Vagina (tissue), 2 donors: ENCODE measurements at places on chromosomes 16 and 17. TPM values are rescaled to one million over a fixed set of nuclear protein-coding genes. Genes with fewer than 3 reads are reported as not detected.

DNA sequence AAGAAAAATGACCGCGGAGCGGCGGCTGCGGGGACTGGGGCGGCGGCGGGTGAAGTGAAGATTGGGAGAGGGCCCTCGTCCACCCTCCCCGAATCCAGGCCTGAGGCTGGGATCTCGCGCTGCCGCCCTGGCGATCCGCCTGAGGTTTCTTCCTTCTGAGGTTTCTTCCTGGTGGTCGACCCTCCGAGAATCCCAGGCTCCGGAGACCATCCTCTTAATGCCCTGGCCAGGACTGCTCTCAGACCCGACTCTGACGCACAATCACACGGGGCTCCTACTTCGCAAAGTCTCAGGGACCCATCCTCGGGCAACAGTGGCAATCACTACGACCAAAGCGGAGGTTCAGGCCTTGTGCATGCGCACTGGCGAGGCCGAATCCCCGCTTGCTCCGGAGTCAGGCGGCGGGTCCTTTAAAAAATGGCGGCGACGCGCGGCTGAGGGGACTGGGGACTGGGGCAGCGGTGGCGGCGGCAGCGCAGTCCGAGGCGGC, 18.0 kb upstream of the KCNJ18 start:
- H3K36me3 ChIP-seq: no peaks in the 10 kb centered on the region
- no peaks in the 10 kb centered on the region for H3K4me1 ChIP-seq
- H3K4me3 ChIP-seq: no peak overlapping the region
- peak; percentile 86 for DNase-seq

GRCh38 chr16:61549327-61549726, 486.9 kb downstream of the CDH8 start:
- no peaks in the 10 kb centered on the region for H3K4me1 ChIP-seq
- DNase-seq: no peak
- no peak overlapping the region for H3K27ac ChIP-seq
- H3K36me3 ChIP-seq: no peaks in the 10 kb centered on the region

The RNF227 gene
- 2.9 TPM for total RNA-seq

The TBC1D3H gene
- total RNA-seq: not detected

- H3K27me3 ChIP-seq: no peaks in the 10 kb centered on the region
- H3K4me1 ChIP-seq: no peaks in the 10 kb centered on the region
- no peak overlapping the region for H3K27ac ChIP-seq
- H3K4me3 ChIP-seq: no peak overlapping the region
Observed at GRCh38 chr16:9260666-9261065, 169.2 kb downstream of the HAPSTR1 start.

GRCh38 chr17:8126491-8127066, 2.7 kb upstream of the HES7 start:
- H3K27me3 ChIP-seq: no peaks in the 10 kb centered on the region
- H3K27ac ChIP-seq: peak overlapping the region; percentile 89
- H3K36me3 ChIP-seq: no peaks in the 10 kb centered on the region
- DNase-seq: no peak

The PERCC1 gene
- total RNA-seq: not detected

DNA sequence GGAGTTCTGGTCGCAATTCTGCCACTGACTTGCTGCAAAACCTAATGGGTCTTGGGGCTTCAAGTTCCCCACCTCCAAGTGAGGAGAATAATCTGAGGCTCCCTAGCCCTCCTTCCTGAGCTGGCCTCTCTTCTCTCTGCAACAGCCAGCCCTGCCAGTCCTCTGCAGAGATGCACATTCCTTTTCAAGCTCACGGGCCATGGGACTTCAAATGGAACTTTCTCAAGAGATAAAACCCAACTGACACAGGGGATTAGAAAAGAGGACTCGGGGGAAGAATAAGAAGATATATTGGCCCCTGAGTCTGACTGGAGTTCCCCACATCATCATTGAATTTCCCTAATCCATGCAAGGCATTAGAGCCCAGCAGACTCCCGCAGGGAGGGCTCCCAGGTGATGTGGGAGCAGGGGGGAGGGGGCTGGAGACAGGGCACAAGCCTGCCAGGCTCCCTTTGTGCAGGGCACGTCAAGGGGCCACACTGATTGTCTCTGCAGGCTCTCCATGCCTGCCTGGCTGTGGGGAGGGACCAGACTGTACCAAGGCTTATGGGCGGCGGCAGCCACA, 131.0 kb downstream of the CCDC144A start:
- H3K4me3 ChIP-seq: no peak overlapping the region
- DNase-seq: no peak

DNA sequence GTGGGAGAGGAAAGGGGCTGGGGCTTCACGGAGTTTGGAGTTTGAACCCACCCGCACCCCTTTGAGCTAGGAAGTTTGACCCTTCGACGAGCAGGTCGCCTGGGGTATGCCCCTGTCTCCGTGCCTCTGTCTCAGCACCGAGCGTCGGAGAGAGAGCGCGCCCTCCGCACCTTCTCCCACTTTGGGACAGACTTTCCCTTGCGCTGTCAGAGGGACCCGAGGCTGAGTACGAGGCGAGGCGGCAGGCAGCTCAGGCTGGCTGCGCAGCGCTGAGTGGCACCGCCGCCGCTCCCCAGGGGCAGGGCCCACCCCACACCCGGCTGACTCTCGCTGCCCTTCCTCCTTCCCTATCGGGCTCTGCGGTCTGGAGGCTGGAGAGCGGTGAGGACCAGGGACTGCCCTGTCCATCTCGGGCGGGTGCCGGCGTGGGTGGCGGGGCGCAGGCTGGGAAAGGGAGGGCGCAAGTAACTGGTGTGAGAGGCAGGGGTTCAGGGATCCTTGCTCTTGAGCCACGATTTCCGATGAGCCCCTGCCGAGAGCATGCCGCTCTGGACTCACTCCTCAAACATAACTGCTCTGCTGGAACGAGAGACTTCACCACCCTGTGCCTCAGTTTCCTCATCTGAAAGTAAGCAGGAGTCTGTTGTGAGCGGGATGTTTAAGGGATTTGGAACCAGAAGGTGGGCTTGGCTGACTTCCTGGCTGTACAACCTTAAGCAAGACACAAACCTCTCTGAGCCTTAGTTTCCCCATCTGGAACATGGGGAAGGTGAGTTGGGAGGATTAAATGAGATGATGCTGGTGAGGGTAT, 981 bp downstream of the BEAN1 start:
- H3K36me3 ChIP-seq: no peaks in the 10 kb centered on the region
- H3K4me1 ChIP-seq: peaks cover 23% of the 10 kb centered on the region
- H3K27ac ChIP-seq: no peak overlapping the region

DNA sequence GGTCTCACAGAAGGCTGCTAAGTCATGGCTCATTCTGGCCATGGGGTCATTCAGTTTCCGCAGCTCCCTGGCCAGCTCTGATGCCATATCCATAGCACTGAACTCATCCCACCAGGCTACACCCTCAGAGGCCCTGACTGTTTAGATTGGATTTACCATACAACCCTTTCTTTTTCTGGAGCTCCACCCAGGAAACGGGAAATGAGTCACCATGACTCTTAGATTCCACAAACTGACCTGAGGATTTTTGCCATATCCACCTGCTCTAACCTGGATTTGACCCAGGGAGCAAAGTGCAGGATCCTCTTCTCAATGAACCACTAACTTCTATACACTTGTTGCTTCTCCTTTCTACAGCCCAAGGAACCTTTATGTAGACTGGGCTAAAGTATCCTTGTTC, 20.3 kb upstream of the CALB2 start:
- H3K4me1 ChIP-seq: no peaks in the 10 kb centered on the region
- peak; percentile 22 for DNase-seq
- no peaks in the 10 kb centered on the region for H3K27me3 ChIP-seq
- H3K36me3 ChIP-seq: no peaks in the 10 kb centered on the region
- no peak overlapping the region for H3K4me3 ChIP-seq

DNA sequence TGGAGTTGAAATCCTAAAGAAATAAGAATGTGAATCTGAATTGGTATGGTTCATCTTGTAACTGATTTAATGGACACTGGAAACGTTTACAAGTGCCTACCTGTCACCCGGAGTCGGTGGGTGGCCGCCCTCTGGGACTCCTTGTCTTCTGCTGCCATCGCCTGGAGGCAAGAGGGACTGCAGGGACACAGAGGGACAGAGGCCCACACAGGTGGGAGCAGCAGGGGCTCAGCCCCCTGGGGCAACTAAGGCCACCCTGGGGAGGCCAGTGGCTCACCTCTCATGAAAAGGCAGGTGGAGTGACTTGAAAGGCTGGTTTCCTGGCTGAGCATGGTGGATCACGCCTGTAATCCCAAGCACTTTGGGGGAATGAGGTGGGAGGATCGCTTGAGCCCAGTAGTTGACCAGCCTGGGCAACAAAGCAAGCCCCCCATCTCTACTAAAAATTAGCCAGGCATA, 23.2 kb downstream of the TMEM92 start:
- no peak for DNase-seq
- no peaks in the 10 kb centered on the region for H3K4me1 ChIP-seq
- no peaks in the 10 kb centered on the region for H3K36me3 ChIP-seq
- no peaks in the 10 kb centered on the region for H3K27me3 ChIP-seq
- H3K27ac ChIP-seq: no peak overlapping the region

- no peaks in the 10 kb centered on the region for H3K27me3 ChIP-seq
- DNase-seq: peak; percentile 3
- no peak overlapping the region for H3K27ac ChIP-seq
Observed at GRCh38 chr17:68277807-68278206, 13.1 kb downstream of the SLC16A6 start.

GRCh38 chr17:62875296-62875695, 67.2 kb upstream of the MARCHF10 start:
- DNase-seq: no peak
- H3K4me1 ChIP-seq: peaks cover 5% of the 10 kb centered on the region
- H3K27ac ChIP-seq: no peak overlapping the region

The NACA2 gene
- total RNA-seq: not detected

The KRT27 gene
- not detected for total RNA-seq

- no peak overlapping the region for H3K4me3 ChIP-seq
- H3K4me1 ChIP-seq: peaks cover 7% of the 10 kb centered on the region
- no peaks in the 10 kb centered on the region for H3K36me3 ChIP-seq
- no peaks in the 10 kb centered on the region for H3K27me3 ChIP-seq
- no peak for DNase-seq
Observed at GRCh38 chr17:58534331-58534730, 19.9 kb upstream of the MTMR4 start.

The CDRT4 gene
- total RNA-seq: 4.2 TPM

The MON1B gene
- total RNA-seq: 28.2 TPM

The ZFPM1 gene
- total RNA-seq: 1.7 TPM

DNA sequence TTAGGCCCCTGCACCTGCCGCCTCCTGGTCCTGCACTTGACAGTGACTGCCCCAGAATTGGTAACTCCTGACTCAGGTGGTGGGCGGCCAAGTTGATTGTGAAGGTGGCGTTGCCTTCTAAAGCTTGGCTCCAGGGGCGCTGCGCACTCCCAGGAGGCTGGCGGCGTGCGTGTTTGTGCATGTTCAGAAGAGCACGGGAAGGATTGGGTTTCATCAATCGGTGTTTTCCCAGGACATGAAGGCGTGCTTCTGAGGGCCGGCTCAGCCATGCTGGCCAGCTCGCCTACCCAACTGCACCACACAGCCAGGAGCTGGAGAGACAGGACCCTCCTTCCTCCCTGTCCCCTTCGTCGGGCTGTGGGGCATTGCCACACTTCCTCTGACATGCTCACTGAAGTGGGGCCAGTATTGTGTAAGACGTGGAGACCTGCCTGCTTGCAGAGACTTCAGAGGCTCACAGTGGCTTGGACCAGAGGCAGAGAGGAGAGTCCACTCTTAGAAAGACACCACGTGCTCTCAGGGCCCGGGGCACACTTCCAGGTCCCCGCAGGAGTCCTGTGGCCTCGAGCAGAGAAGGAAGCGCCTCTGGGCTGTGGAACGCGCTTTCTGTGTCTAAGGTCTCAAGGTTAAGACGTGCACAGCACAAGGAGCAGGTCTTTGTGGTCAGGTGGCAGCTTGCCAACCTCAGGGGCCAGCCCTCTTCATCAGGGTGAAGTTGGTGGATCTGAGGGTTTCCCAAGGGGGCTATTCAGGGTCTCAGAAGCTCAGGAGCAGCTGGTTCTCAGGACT, 2.8 kb downstream of the RAB40C start:
- H3K27me3 ChIP-seq: no peaks in the 10 kb centered on the region
- peak overlapping the region; percentile 4 for H3K4me3 ChIP-seq
- DNase-seq: no peak

DNA sequence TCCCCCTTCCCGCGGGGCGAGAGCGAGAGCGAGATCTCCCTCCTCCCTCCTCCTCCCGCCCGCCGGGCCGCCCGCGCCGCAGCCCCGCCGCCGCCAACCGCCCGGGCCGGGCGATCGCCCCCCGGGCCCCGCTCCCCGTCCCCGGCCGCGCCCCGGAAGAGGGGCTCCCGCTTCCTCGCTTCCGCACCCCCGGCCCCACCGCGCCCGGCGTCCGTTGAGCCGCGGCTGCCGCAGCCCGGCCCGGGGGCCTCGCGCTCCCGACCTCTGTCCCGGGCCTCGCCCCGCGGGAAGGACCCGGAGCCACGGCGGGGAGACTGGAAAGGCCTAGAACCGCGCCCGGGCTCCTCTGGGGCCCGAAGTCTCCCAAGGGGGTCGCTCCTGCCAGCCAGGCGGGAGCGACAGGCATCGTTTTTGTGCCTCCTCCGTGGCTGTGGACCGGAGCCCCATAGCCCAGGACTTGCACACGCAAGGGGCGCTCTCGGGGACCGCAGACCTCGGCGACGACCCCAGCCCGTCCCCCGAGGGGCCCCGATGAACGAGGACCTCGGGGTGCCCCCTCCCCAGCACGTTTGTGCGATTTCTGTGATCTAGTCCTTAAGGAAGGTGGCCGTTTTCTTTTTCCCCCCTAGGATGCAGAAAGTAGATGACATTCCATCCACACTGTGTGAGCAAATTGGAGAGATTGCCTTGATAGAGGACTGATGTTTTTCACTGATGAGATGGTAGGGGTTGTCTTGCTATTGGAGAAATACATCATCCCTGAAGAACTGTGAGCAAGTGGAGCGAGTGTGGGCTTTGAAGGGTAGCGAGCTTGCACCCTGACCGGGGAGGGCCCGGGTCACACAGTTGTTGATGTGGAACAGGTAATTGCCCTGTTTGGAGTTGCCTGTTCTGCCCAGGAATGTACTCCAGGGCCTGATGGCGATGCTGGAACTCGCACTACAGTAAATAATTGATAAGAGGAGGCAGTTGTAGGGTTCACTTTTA, 611 bp downstream of the BANP start:
- peak overlapping the region; percentile 97 for H3K27ac ChIP-seq
- peaks cover 47% of the 10 kb centered on the region for H3K4me1 ChIP-seq
- no peak for DNase-seq
- peak overlapping the region; percentile 93 for H3K4me3 ChIP-seq

- H3K27ac ChIP-seq: no peak overlapping the region
- DNase-seq: peak; percentile 77
- no peaks in the 10 kb centered on the region for H3K4me1 ChIP-seq
- H3K36me3 ChIP-seq: no peaks in the 10 kb centered on the region
- H3K4me3 ChIP-seq: no peak overlapping the region
Observed at GRCh38 chr17:57708410-57708809, 36.7 kb downstream of the CCDC182 start.

DNA sequence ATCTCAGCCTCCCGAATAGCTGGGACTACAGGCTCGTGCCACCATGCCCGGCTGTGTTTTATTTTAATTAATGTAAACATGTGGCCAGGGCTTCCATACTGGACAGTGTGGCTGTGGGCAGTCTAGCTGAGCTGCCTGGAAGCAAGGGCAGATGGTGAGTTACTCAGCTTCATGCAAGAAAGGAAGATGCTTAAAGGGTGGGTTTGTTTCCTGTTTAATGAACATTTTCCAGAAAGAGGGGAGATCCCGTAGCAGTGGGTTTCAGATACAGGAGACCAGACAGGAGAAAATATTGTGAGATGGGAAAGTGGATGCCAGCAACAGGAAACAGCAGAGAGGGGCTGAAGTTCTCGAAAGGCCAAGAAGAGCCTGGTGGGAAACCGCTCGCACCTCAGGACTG, 7.3 kb downstream of the MAPK8IP3 start:
- H3K36me3 ChIP-seq: no peaks in the 10 kb centered on the region
- H3K4me1 ChIP-seq: peaks cover 34% of the 10 kb centered on the region
- H3K4me3 ChIP-seq: no peak overlapping the region
- DNase-seq: no peak
- H3K27ac ChIP-seq: no peak overlapping the region
- H3K27me3 ChIP-seq: no peaks in the 10 kb centered on the region

The ANKRD40CL gene
- total RNA-seq: not detected
